Kasumi-1 (cell line): ENCODE measurements at places on chromosomes 2 and 18.

- DNase-seq, result no peak
Measured at GRCh38 chr2:130336150-130336876, 6.4 kb upstream of the IMP4 start.

GRCh38 chr2:130336877-130337734 is 5.6 kb upstream of the IMP4 start:
- no peak for DNase-seq

DNA sequence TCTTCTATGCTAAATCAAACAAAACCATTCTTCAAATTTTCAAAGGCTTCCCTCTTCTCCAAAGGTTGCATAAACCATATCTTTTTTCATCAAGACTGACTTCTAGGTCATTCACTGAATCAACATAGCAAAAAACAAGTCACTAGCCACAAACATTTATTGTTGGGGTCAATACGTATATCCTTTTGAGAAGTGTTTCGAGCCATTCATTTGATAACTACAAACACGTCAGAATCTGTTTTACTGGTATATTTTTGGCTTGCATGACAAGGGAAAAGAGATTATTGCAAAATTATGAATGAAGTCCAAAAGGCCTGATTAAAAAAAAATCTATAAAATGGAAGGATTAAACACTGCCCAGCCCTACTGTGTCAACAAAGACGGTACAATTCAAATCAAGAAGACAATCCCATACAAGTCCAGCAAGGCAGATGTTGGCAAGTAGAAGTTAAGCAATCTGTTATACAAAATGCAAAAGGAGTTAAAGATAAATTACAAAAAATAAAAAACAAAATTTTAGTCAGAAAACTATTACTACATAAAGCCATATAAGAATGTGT is 222.4 kb downstream of the SRBD1 start:
- no peak for DNase-seq

DNA sequence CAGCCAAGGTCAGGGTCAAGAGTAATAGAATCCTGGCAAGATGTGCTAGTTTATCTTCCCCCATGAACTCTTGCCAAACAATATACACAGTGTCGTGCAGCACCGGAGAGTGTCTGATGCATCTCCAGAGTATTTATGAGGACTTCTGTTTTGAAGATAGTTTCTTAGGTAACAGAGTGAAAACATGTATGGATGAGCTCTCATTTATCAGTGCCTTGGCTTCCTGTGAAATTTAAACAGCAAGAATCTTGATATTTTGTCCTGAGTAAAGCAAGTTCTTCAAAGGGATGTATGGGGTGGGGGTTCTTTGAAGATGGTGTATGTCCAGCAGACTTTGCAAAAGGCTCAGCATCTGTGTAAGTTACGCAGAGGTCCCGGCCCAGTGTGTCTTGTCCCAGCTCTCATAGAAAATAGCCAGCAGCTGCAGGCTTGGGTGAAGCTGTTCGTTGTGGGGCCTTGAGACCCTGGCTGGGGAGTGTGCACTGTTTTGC is 361.0 kb upstream of the NT5C1B start:
- no peak for DNase-seq
